ENCODE measurements at places on chromosomes 3 and 15.

DNA sequence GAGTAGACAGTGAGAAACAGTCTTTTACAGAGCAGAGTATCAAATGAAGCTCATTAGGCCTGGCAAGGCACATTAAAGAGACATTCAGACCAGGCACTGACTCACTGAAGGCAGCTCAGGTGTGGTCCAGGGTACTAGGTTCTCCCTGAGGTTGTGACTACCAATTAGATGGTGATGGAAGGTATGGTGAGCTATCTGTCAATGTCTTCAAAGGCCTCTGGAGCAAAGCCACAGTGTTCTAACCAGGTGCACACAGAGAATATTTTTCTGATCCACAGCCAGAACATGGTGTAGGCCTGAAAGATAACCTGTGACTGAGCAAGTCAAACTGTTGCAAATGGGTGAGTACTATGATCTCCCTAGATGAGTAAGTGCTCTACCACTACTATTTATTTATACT lies 51.5 kb downstream of the EOMES start:
- DNase-seq = no peak

DNA sequence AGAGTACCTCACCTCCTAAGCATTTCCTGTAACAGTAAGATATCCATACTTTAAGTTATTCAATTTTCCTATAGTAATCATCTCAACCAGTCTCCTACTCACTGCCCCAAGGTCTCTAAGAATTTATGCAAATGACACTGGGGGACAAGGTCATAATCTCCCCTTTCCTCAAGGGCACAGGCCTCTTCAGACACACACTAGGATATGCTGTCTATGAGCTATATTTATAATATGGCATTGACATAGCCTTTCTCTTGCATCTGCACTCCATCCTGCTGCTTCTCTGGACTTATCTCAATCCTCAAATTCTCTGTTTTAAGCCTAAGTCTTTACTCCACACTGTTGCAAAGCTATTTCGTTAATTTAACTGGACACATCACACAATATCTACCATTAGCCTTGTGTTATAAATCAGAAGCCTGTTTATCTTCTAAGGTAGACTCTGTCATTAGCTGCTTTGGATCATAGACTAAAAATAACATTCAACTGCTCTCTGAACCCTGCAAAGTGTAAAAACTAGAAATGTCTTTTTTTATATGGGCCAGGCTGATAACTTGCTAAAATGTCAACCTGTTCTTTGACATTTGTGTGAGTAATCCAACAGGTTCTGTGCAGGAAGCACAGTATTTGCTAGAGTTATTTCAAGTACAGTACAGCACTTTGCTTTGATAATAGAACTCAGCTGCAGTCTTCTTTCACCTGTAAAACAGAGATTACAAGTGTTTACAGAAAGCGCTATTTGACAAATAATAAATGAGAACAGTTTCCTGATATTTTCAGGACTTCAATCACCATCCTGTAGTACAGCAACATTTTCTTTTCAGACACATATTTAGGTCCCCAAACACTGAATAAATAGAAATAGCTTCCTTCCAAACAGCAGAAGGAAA lies 17.8 kb upstream of the SEC62 start:
- no peak for DNase-seq

DNA sequence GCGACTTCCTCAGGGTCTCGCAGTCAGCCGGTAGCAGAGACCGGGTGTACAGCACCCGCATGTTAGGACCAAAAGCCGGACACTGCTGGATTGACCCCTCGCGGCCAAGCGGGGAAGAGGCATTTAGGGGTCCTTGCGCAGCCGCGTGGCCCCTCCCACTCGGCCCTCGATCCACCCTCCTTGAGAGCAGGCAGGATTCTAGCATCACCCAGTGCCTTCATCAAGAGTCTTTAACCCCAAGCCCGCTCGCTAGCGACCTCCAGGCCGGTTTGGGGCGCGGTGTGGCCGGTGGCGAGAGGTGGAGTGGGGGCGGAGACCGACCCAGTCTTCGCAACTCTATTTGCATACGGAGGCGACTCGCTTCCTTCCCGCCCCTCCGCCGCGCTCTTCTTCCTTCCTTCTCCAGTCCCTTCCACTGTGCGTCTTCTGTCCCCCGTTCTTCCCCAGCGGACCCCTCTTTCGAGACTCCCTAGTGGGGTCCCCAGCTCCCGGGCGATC lies at the start of gene ST6GAL1:
ST6GAL1 (plus strand) TSS at position 384 of the 498 bp plus-strand sequence. CDS start 112,178 bp downstream, outside the sequence.
- DNase-seq = no peak

GRCh38 chr3:196646666-196647216 lies 7.2 kb downstream of the NRROS start:
- DNase-seq = no peak

- DNase-seq = no peak
These were observed 31.9 kb downstream of the CRTC3 start for GRCh38 chr15:90561344-90562244.

GRCh38 chr3:177642042-177642803 lies 444.9 kb upstream of the TBL1XR1 start:
- no peak for DNase-seq

DNA sequence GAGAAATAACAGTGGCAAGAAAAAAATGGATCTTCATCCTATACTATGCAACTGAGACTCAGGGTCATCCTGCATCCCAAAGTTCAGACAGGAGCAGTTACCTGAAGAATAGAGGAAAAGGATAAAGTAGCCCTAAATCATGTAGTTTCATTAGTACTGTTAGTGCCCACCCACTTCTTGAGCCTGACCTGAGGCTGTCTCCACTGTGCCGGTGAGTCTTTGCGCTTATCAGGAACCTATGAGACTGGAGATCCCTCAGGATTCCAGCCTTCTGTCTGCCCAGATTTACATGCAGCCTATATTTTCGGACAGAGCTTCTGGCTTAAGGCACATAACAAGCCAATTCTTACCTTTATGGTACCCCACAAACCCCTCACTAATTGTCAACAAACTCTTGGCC lies 791.6 kb downstream of the ROBO1 start:
- no peak for DNase-seq

DNA sequence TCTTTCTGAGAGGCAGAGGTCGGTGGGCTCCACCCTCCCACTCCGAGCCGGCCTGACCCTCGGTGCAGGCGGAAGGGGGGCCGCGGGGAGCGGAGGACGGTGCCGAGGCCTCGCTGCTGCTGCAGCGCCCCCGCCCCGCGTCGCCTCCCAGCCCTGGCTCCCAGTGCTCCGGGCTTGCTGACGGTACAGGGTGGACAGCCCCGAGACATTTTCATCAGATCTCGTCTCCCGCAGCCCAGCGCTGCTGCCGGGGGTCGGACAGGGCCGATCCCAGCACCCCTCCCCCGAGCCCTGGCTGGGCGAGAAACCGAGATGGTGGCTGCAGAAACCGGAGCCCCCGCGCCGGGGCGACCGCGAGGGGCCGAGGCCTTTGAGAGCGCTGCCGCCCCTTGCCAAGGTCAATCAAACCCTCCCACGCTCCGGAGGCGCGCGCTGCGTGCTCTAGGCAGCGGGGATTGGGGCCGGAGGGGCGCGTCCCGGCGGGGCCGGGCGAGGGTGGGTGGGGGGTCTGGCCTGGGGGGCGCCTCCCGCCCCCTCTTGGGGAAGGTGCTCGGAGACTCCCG lies 42.5 kb downstream of the EPHB3 start:
- DNase-seq = no peak

- no peak for DNase-seq
These were observed 138.7 kb upstream of the CBLB start for GRCh38 chr3:106007512-106007911.

GRCh38 chr3:29392625-29393388 lies 111.9 kb downstream of the RBMS3 start:
- no peak for DNase-seq

- no peak for DNase-seq
These were observed 909.1 kb upstream of the ROBO1 start for GRCh38 chr3:80676866-80677265.

- DNase-seq = no peak
These were observed 646.2 kb downstream of the NTRK3 start for GRCh38 chr15:87610366-87610765.

- peak; percentile 5 for DNase-seq
These were observed 46.8 kb downstream of the PRICKLE2 start for GRCh38 chr3:64178419-64178818.

GRCh38 chr3:94069194-94069813 lies 6.4 kb downstream of the NSUN3 start:
- peak; percentile 20 for DNase-seq
